ENCODE measurements at places on chromosomes 6 and 20.

GRCh38 chr6:129590408-129591022, 119.5 kb downstream of the ARHGAP18 start:
- no peak for DNase-seq

DNA sequence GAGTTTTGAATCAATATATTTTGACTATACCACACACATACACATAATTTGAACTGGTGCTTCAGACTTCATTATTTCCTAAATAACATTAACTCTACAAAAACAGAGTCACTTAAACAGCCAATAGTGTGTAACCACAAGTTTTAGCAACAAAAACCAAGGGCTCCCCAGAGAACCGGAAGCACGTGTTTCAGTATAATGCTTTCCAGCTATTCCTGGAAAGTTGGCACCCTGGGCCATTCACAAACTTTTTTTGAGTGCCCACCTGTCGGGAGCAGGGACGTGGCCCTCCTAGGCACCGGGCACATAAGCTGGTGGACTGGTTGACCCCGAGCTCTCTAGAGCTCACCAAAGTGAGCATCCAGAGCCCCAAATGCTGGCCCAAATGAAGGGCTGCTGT, 1.9 kb upstream of the SLC35D3 start:
- no peak for DNase-seq

DNA sequence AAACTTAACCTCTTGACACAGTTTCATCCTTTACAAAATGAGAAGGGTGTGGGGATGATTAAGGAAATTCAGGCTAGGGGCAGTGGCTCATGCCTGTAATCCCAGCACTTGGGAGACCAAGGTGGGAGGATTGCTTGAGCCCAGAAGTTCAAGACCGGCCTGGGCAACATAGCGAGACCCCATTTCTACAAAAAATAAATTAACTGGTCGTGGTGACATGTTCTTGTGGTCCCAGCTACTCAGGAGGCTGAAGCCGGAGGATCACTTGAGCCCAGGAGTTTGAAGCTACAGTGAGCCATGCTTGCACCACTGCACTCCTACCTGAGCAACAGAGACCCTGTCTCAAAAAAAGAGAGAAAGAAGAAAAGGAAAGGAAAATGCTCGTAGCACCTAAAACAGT, 9.0 kb downstream of the ZSWIM3 start:
- no peak for DNase-seq

- DNase-seq, result no peak
Measured at GRCh38 chr6:118804091-118804490, 89.9 kb upstream of the ASF1A start.

DNA sequence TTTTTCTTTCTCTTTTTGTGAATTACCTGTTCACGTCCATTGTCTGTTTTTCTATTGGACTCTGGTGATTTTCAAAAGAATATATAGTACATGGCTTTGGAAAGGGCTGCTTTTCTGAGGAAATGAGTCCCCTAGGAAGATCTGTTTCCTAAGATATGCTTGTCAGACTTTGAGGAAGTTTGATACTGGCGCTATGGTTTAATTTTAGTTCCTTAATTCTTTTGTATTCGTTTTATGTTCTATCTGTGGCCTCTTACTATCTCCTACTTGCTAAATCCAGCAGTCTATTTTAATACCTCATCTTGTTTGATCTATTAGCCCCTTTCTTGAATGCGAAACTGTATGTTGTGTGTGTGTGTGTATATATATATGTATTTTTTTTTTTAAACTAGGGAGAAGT, 101.9 kb downstream of the LIN28B start:
- DNase-seq, result no peak

DNA sequence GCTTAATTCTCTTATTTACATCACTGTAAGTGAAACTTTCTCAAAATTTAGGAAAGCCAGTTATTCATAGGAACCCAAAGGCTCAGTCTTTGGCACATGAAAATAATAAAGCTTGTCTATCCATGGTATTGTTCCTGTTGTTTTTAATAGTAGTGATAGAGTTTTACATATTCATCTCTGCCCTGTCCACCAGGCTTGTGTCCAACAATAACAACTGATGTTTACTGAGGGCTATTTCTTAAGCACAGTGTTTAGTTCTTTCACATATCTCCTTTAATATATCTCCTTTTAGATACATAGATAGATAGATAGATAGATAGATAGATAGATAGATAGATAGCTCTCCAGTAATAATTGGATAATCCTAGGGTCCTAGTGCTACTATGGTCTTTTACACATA, 34.2 kb downstream of the FOXQ1 start:
- no peak for DNase-seq

GRCh38 chr20:3781153-3781910, at the start of gene SPEF1:
TSS of gene SPEF1 (minus strand) at chr20:3781448. CDS start at chr20:3781287, 161 bp downstream.
- peak; percentile 82 for DNase-seq

Measured in SIG-M5 (cell line).